ENCODE measurements at places on chromosomes 6 and 20.

DNA sequence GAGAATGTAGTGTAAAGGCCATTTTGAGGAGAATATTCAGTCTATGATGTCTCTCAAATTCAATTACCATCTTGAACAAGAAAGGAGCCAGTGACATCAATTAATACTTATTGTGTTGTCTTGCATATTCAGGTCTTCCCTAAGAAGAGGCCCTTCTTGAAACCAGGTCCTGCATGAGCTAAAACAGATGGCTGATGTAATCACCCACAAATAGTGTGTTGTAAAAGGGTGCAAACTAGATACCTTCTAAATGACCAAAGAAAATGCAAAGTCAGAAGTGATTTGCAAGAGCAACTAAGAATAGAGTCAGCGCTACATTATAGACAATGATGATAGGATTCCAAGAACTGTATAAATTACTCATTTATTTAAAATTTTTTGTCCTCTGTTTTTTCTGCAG is 97.0 kb downstream of the BTBD3 start:
- no peak for DNase-seq

- DNase-seq = peak; percentile 17
These were observed 57.6 kb upstream of the HMGCLL1 start for GRCh38 chr6:55636406-55637102.

DNA sequence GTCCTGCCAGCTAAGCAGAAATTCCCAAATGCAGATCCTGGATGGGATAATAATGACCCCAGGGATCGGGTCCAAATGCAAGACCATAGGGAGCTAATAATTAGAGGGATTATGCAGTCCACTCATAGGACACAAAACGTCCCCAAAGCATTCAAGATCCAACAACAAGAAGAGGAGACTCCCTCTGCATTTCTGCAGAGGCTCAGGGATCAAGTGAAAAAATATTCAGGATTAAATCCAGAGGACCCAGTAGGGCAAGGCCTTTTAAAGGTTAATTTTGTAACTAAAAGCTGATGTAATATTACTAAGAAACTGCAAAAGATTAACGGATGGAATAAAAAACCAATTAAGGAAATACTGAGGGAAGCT is 22.2 kb downstream of the HLA-A start:
- no peak for DNase-seq

GRCh38 chr6:72984981-72985665 is 240.2 kb downstream of the KHDC1L start:
- peak; percentile 61 for DNase-seq

DNA sequence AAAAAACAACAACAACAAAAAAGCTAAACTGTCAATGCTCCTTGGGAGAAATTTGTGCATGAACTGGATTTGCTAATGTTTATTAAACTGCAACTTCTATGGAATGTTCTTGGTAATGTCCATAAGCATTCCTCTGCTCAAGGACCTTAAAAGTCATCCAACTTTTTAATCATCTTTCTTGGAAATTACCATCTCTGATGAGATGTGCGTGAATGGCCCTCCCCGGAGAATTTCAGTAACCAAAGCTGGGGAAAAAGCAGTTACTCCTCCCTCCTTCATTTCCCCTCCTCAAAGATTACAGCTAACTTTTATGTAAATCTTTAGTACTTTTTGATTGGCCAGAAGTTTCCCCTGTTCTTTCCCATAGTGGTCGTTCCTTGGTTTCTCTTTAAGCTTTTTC is 5.2 kb downstream of the TBCC start:
- DNase-seq = no peak

DNA sequence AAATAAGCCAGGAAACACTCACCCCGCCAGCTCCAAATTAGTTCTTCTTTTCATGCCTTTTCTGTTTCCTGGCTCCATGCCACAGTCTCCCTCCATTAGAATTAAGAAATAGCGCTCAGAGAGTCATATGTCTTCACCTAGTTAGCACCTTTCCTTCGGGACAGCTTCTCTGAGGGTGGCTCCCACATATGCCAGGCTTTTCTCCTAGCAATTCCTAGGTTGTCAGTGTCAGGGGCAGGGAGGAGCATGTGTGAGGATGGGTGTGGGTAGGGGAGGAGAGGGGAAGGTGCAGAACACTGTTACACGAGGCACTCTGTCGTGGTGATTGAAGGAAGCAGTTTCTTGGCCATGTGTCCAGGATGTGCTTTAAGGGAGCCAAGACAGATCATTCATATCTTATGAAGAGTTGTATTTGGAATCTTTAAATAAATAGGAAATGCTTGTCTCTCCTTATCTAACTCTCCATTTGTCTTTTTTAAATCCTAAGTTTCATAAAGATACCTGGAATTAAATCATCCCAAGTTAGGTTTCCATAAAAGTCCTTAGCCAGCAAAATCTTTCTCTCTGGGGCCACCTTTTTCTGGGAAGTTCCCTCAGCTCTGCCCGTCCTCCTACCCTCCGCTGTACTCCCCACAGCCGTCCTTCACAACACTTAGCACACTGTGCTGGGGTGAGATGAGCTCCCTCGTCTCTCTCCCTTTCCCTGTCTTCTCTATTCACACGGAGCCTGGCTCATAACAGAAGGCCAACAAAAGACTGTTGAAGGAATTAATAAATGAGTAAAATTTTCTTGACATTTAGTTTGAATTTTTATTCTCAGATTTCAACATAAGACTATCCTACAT is 361.0 kb downstream of the CD83 start:
- no peak for DNase-seq

DNA sequence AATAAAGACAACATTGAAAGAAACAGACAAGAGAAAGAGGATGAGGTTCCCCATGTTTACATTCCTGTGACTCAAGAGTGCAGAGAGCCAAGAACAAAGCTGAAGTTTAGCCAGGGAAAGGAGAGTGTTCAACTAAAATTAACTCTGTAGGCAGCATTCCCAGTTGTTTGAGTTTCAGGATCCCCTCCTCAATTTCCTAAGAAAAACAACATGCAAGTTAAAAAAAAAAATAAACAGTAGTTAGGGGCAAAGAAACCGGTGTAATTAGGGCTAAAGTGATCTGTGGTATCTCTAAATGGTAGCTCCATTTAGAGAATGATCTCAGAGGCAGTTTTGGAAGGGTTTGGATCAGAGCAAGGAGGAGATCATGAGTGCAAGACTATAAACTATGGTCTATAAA is 30.9 kb upstream of the RAB23 start:
- no peak for DNase-seq
